ENCODE measurements at places on chromosomes 16 and 17.

GRCh38 chr16:73176577-73177013, 128.7 kb upstream of the ZFHX3 start:
- no peak overlapping the region for H3K27ac ChIP-seq
- no peaks in the 10 kb centered on the region for H3K36me3 ChIP-seq
- no peaks in the 10 kb centered on the region for H3K27me3 ChIP-seq
- H3K4me3 ChIP-seq = no peak overlapping the region
- H3K4me1 ChIP-seq = peaks cover 55% of the 10 kb centered on the region

- no peaks in the 10 kb centered on the region for H3K36me3 ChIP-seq
- H3K4me3 ChIP-seq = peak overlapping the region; percentile 89
- DNase-seq = no peak
These were observed 1.9 kb upstream of the SNN start for GRCh38 chr16:11666103-11667055.

GRCh38 chr17:45298546-45299285, 18.1 kb downstream of the MAP3K14 start:
- peak overlapping the region; percentile 69 for H3K27ac ChIP-seq
- H3K4me1 ChIP-seq = peaks cover 43% of the 10 kb centered on the region
- no peak for DNase-seq
- H3K4me3 ChIP-seq = no peak overlapping the region

DNA sequence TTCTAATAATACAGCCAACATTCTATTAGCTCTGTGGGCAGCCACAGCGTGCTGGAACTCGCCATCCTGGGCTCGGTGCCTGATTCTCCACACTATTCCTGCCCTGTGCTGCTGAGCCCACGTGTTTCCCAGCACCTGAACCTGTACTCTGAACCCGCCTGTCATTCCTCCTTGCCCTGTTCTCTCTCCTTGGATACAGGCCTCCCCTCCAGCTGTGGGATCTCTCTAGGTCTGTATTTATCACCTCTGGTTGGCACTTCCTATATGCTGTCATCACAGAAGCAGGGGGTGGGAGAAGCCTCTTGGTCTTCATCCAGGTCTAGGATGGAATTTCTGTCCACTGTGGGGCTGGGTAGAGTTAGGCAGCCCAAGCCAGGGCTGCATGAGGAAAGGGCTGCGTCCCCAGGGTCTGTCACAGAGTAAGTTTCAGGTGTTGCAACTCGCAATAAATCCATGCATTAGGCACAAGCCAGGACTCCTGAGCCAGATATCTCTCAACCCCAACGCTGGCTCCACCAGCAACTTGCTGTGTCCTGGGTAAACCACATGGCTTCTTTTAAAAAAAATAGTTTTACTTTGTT, 56.0 kb downstream of the ABAT start:
- H3K4me3 ChIP-seq = no peak overlapping the region
- no peaks in the 10 kb centered on the region for H3K27me3 ChIP-seq
- no peak for DNase-seq
- H3K4me1 ChIP-seq = peaks cover 25% of the 10 kb centered on the region

GRCh38 chr16:19876501-19877059, 8.1 kb downstream of the GPRC5B start:
- no peak for DNase-seq
- no peaks in the 10 kb centered on the region for H3K27me3 ChIP-seq
- peaks cover 41% of the 10 kb centered on the region for H3K4me1 ChIP-seq
- H3K27ac ChIP-seq = no peak overlapping the region
- H3K36me3 ChIP-seq = peaks cover 16% of the 10 kb centered on the region

DNA sequence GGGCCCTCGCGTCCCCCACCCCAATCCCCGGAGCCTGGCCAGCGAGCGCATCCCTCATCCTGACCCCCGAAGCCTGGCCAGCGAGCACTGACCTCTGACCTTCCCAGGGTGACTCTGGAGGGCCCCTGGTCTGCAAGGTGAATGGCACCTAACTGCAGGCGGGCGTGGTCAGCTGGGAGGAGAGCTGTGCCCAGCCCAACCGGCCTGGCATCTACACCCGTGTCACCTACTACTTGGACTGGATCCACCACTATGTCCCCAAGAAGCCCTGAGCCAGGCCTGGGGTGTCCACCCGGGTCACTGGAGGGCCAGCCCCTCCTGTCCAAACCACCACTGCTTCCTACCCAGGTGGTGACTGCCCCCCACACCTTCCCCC, 2.3 kb downstream of the TPSD1 start:
- no peaks in the 10 kb centered on the region for H3K4me1 ChIP-seq
- no peaks in the 10 kb centered on the region for H3K36me3 ChIP-seq
- no peak for DNase-seq
- no peak overlapping the region for H3K4me3 ChIP-seq
- peaks cover 14% of the 10 kb centered on the region for H3K27me3 ChIP-seq

GRCh38 chr17:16980813-16981731, 9.2 kb upstream of the TNFRSF13B start:
- no peaks in the 10 kb centered on the region for H3K4me1 ChIP-seq

GRCh38 chr17:62085511-62086408, 20.7 kb upstream of the MED13 start:
- no peak for DNase-seq
- no peaks in the 10 kb centered on the region for H3K36me3 ChIP-seq
- no peak overlapping the region for H3K4me3 ChIP-seq
- no peaks in the 10 kb centered on the region for H3K27me3 ChIP-seq
- H3K4me1 ChIP-seq = no peaks in the 10 kb centered on the region

All from neural crest cell (in vitro differentiated cells).